H54 (cell line): ENCODE measurements at places on chromosomes 4 and X.

GRCh38 chr4:147994076-147994475 lies 262.2 kb downstream of the ARHGAP10 start:
- DNase-seq = no peak

DNA sequence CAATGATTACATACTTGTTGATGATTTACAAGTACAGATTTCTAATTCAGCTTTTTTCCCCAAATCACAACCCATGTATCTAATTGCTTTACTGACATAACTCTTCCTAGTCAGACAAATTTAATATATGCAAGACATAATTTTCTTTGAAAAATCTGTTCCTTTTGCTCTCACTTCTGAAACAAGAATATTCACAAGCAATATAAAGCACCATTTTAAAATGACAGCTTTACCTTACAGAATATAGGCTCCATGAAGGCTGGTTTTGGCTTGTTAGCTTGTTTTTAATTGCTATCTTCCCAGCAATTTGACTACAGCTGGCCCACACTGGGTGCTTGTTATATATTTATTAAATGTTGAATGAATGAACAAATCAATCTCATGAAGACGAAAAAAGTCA lies 24.5 kb downstream of the GPM6A start:
- no peak for DNase-seq

DNA sequence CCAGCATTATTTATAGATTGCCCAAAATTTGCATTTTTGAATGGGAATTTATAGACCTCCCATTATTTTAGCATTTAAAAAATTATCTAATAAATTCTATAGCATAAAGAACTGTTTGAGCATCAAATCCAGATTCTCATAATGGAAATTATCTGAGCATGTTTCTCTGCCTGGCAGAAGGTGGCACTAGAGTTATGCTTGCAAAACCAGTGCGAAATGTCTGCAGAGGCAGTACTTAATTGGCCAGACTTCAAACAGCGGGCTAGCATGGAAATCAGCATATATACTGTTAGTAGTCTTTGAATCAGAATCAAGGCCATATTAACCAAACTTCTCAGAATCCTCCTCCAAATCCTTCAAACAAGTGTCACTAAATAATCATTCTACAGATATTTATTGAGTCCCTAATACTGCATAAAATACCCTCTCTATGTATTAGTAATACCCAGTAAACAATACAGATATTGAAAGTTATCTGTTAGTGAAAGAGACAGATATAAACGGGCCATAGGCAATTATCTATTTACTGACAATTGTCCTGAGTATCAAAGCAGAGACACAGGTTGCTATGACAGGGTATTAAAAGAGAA lies 78.7 kb upstream of the DCLK2 start:
- DNase-seq = no peak

DNA sequence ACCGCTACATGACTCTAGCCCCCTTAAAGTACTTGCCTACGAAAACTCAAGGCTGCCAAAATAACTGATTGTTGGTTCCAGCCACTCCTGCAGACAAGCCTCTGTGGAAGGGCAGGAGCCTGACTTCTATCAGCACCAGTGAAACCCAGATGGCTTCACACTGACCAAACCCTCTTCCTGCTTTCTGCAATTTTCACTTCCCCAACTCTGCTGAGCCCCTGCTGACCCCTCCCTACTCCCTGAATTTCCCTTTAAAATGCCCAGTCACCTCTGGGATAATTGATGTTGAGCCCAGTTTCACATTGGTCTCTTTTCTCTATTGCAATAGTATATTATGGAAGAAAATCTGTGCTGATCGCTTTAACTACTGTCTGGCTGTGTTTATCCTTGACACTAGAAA lies 61.6 kb upstream of the STS start:
- DNase-seq = no peak

DNA sequence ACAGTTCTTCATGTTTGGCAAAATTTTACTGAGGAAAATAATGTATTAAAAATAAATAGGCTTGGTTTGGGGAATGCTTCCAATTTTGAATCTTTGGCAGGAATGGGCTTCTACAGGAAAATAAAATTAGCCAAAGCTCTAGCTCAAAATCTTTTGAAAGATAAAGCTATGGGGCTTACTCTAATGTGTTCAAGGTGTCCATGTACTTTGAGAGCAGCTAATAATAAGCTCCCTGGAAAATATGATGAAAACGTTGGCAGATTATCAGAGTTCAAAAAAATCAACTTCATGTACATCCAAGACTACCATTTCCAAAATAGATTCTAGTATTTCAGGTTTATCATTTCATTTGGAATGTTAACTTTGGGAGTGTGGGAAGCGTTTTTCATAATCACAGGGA lies 158.4 kb downstream of the EMCN start:
- DNase-seq = no peak
